ENCODE measurements at places on chromosomes 3 and 15. TPM values are rescaled to one million over a fixed set of nuclear protein-coding genes. Genes with fewer than 3 reads are reported as not detected.

GRCh38 chr15:55552926-55553325 is 35.2 kb downstream of the PYGO1 start:
- H3K27ac ChIP-seq, result no peak overlapping the region
- H3K4me1 ChIP-seq, result no peaks in the 10 kb centered on the region

- H3K27ac ChIP-seq, result no peak overlapping the region
- H3K36me3 ChIP-seq, result no peaks in the 10 kb centered on the region
- peaks cover 7% of the 10 kb centered on the region for H3K27me3 ChIP-seq
- no peak for DNase-seq
These were observed 79.0 kb upstream of the ARRDC4 start for GRCh38 chr15:97881346-97881965.

- H3K36me3 ChIP-seq, result no peaks in the 10 kb centered on the region
- no peaks in the 10 kb centered on the region for H3K27me3 ChIP-seq
- peaks cover 21% of the 10 kb centered on the region for H3K4me1 ChIP-seq
- no peak for DNase-seq
- no peak overlapping the region for H3K27ac ChIP-seq
- peak overlapping the region; percentile 20 for H3K4me3 ChIP-seq
These were observed 5.4 kb downstream of the SEMA3F start for GRCh38 chr3:50160561-50160983.

GRCh38 chr15:25882466-25882865 is 19.3 kb upstream of the ATP10A start:
- H3K27ac ChIP-seq, result no peak overlapping the region
- H3K4me1 ChIP-seq, result no peaks in the 10 kb centered on the region
- H3K36me3 ChIP-seq, result no peaks in the 10 kb centered on the region
- no peak for DNase-seq
- H3K27me3 ChIP-seq, result no peaks in the 10 kb centered on the region
- H3K4me3 ChIP-seq, result no peak overlapping the region

DNA sequence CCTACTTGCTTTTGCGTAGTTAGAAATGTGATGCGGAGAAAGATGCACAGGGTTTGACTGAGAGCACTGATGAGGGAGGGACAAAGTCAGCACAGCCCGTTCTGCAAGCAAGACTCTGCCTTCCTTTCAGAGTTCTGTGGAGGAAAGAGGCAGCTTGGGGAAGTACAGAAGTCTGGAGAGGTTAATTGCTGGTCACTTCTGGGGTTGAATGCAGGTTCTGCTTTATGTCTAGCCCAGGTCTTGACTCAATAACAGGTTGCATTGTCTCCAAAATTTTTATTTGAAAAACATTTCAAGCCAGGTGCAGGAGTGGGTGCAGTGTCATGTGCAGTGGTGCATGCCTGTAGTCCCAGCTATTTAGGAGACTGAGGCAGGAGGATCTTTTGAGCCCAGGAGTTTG is 461.7 kb downstream of the NR2F2 start:
- H3K4me3 ChIP-seq, result no peak overlapping the region
- no peak overlapping the region for H3K27ac ChIP-seq
- no peaks in the 10 kb centered on the region for H3K36me3 ChIP-seq
- DNase-seq, result no peak

- no peak for DNase-seq
- no peaks in the 10 kb centered on the region for H3K36me3 ChIP-seq
- H3K27me3 ChIP-seq, result no peaks in the 10 kb centered on the region
- no peaks in the 10 kb centered on the region for H3K4me1 ChIP-seq
- H3K27ac ChIP-seq, result no peak overlapping the region
These were observed 1.9 kb upstream of the SPG21 start for GRCh38 chr15:64991536-64992135.

DNA sequence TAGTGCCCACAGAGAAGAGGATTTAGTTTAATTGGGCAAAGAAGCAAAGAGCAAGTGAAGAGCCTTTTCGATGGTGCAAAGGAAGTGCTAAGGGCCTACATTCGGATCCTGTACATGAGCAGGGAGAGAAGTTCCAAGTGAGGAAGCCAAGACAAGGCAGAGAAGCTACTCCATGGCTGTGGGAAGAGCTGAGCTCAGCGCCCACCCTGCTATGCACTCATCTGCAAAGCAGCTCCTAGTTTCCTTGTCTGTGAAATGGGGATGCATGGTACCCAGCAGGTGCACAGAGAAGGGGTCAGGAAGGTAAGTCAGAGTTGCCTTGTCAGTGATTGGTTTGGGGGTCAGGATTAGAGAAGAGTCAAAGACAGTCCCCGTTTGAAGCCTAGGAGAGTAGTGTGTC is 126.5 kb downstream of the PDE8A start:
- no peaks in the 10 kb centered on the region for H3K27me3 ChIP-seq
- no peak for DNase-seq
- no peak overlapping the region for H3K27ac ChIP-seq
- H3K4me3 ChIP-seq, result no peak overlapping the region

GRCh38 chr3:119294696-119295671 is 801 bp downstream of the ARHGAP31 start:
- DNase-seq, result no peak
- H3K4me3 ChIP-seq, result peak overlapping the region; percentile 96
- no peaks in the 10 kb centered on the region for H3K27me3 ChIP-seq
- H3K27ac ChIP-seq, result peak overlapping the region; percentile 89

- peaks cover 2% of the 10 kb centered on the region for H3K27me3 ChIP-seq
- DNase-seq, result no peak
- H3K4me1 ChIP-seq, result peaks cover 10% of the 10 kb centered on the region
- peak overlapping the region; percentile 81 for H3K4me3 ChIP-seq
- H3K27ac ChIP-seq, result peak overlapping the region; percentile 92
These were observed 331 bp downstream of the RNU6-1 start for GRCh38 chr15:67839499-67839928.

GRCh38 chr15:43878446-43878845 is 51.6 kb downstream of the WDR76 start:
- no peaks in the 10 kb centered on the region for H3K36me3 ChIP-seq
- H3K4me3 ChIP-seq, result no peak overlapping the region
- H3K27me3 ChIP-seq, result no peaks in the 10 kb centered on the region

DNA sequence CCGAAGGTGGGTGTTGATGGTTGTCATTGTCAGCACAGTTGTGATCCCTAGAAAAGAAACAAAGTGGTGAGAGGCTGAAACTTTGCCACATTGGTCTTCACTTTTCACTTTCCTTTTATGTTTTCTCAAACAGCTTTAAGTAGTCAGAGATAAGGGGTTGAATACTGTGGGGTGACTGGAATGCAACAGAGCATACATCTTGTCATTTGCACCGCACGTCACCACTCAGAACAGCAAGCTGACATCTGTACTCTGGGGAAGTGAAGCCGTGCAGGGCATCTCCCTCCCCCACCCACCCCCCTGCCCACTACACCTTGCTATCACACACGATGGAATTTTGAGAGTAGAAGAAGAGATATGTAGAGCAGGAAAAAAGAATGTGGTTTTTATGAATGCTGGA is 211.7 kb downstream of the GABRB3 start:
- H3K27ac ChIP-seq, result no peak overlapping the region
- H3K4me3 ChIP-seq, result no peak overlapping the region
- no peaks in the 10 kb centered on the region for H3K36me3 ChIP-seq
- DNase-seq, result no peak
- no peaks in the 10 kb centered on the region for H3K4me1 ChIP-seq
- no peaks in the 10 kb centered on the region for H3K27me3 ChIP-seq

- DNase-seq, result no peak
- H3K4me1 ChIP-seq, result no peaks in the 10 kb centered on the region
- H3K27me3 ChIP-seq, result no peaks in the 10 kb centered on the region
- H3K27ac ChIP-seq, result no peak overlapping the region
- no peaks in the 10 kb centered on the region for H3K36me3 ChIP-seq
- H3K4me3 ChIP-seq, result no peak overlapping the region
These were observed 195.1 kb downstream of the DTWD1 start for GRCh38 chr15:49815950-49816349.

DNA sequence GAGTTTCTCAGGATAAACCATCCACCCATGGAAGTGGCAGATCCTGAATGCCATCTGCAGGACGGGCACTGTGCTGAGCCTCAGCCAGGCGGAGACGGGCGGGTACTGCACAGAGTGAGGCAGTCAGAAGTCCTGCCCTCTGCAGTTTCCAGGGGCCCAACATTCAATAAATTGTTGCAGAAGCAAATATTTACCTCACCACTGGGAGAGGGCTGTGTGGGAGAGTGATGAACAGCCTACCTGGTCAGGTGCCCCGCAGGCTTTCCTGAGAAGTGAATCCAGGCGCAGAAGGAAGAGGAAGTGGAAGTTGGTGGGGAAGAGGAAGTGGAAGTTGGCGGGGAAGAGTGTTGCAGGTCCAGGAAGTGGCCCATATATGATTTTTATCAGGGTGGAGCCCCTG is 100.8 kb downstream of the SLCO3A1 start:
- no peaks in the 10 kb centered on the region for H3K4me1 ChIP-seq
- no peaks in the 10 kb centered on the region for H3K27me3 ChIP-seq
- H3K36me3 ChIP-seq, result no peaks in the 10 kb centered on the region
- no peak for DNase-seq

- no peak overlapping the region for H3K4me3 ChIP-seq
- no peak overlapping the region for H3K27ac ChIP-seq
- H3K27me3 ChIP-seq, result no peaks in the 10 kb centered on the region
- DNase-seq, result no peak
- H3K4me1 ChIP-seq, result no peaks in the 10 kb centered on the region
These were observed 22.3 kb downstream of the IL5RA start for GRCh38 chr3:3087716-3088465.

GRCh38 chr3:184523825-184524615 is 37.6 kb upstream of the EPHB3 start:
- no peaks in the 10 kb centered on the region for H3K4me1 ChIP-seq
- H3K27me3 ChIP-seq, result peaks cover 20% of the 10 kb centered on the region
- no peaks in the 10 kb centered on the region for H3K36me3 ChIP-seq
- no peak for DNase-seq

- DNase-seq, result no peak
- H3K4me1 ChIP-seq, result no peaks in the 10 kb centered on the region
- H3K4me3 ChIP-seq, result no peak overlapping the region
- H3K27me3 ChIP-seq, result no peaks in the 10 kb centered on the region
These were observed 37.8 kb downstream of the CFAP100 start for GRCh38 chr3:126432361-126433104.

GRCh38 chr3:28267984-28268849 is 26.8 kb downstream of the CMC1 start:
- H3K36me3 ChIP-seq, result no peaks in the 10 kb centered on the region
- no peaks in the 10 kb centered on the region for H3K27me3 ChIP-seq
- DNase-seq, result no peak
- no peak overlapping the region for H3K27ac ChIP-seq

DNA sequence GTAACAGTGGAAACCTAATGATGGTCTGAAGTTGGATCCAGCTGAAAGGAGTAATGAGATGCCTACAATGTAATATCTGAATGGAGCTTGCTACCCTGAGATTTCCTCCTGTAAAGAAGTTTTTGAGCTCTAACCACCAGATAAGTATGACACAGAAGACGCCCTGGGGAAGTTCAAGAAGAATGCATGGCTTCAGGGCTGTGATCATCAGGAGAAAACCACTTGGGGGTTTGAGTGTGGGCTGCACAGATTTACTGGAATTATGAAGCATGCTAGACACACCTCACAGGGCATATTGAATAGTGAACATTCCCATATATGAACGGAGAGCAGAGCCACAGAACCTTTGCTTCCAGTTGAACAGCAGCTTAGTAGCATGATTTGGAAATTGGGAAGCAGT is 10.6 kb upstream of the CCDC80 start:
- H3K27me3 ChIP-seq, result no peaks in the 10 kb centered on the region
- H3K36me3 ChIP-seq, result no peaks in the 10 kb centered on the region
- DNase-seq, result no peak

DNA sequence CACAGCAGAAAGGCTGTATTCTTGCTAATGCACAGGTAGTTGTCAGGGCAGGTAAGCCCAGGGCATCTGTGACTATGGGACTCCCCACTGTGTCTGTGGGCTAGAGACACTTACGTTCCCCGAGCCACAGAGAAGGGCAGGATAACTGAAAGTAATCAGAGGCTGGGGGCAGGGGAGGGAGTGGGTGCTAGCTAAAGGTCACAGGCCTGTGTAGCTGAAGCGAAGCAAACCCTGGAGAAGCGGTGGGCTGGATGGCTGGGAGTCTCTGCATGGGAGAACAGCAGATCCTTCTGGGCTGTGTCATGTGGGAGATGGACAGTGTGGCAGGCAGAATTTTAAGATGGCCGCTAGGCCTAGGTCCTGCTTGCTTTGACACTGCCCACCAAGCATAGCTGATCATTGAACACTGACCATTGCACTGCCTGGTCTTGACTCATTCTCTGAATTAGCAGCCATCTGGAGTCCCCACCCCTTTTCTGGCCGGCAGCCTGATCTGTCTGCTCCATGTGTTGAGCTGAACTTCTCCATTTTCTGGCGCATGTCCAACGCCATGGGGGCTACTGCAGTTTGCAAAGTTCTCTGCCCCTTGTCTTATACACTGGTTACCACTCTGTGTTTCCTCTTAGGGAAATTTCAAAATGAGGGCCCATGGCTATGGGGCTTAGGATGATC is 110.0 kb downstream of the DGKG start:
- H3K4me3 ChIP-seq, result no peak overlapping the region
- H3K27me3 ChIP-seq, result no peaks in the 10 kb centered on the region

DNA sequence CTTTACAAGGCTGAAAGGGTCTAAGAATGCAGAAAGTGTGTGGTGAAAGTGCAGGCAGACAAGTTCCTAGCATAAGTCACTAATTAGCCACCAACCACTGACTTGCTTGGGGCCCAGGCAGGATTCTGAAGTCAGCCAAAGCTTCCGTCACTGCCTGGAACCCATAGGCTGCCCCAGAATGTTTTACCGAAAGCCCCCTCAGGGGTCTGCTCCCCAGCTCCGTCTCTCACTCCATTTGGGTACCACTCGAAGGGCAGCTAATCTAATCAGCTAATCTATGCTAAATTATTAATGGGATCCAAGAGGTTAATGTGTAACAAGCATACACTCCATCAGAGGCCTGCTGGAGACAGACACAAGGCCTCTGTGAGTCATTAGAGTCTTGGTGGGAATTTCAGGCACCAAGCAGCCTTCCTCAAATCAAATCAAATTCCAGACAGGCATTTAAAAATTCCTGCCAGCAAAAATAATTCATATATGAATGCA is 13.2 kb downstream of the ADAMTS9 start:
- no peak overlapping the region for H3K4me3 ChIP-seq
- H3K27me3 ChIP-seq, result no peaks in the 10 kb centered on the region
- H3K4me1 ChIP-seq, result no peaks in the 10 kb centered on the region
- no peaks in the 10 kb centered on the region for H3K36me3 ChIP-seq
- H3K27ac ChIP-seq, result peak overlapping the region; percentile 21

DNA sequence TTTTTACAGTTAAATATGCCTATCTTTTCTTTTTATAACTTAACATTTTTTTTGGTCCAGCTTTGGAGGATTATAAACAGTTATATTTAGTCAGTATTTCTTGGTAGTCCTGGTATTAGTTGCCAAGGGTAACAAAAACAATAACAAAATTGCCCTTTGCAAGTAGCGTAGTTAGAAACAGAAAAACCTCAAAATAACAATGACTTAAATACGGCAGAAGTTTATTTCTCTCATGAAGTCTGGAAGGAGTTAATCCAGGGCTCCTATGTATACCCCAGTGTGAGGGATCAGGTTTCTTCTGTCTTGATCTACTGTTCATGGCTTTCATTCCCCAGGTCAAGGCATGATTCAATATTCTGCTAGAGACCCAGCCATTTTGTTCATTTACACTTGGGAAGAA is 14.1 kb upstream of the MYH15 start:
- H3K4me1 ChIP-seq, result no peaks in the 10 kb centered on the region
- no peak overlapping the region for H3K4me3 ChIP-seq
- no peak for DNase-seq
- H3K36me3 ChIP-seq, result no peaks in the 10 kb centered on the region

GOLGA8J gene
- total RNA-seq, result not detected

SCAANT1 gene
- total RNA-seq, result not detected

SLCO3A1 gene
- total RNA-seq, result 14.1 TPM

ATG3 gene
- 62.6 TPM for total RNA-seq

CLN6 gene
- 23.1 TPM for total RNA-seq

EID1 gene
- 227 TPM for total RNA-seq

SUSD5 gene
- 4.2 TPM for total RNA-seq

HIGD2B gene
- not detected for total RNA-seq

SLC28A1 gene
- total RNA-seq, result 0.59 TPM

GPR62 gene
- not detected for total RNA-seq

CDHR4 gene
- not detected for total RNA-seq
